Activated naive CD4-positive, alpha-beta T cell treated with anti-CD3 and anti-CD28 coated beads, Interleukin-2, amount 50 U/mL, for 16 hours (primary cell): ENCODE measurements at places on chromosomes 5 and 9.
A peak's percentile ranks its signal among the peaks of the same experiment; 100 is the strongest.

DNA sequence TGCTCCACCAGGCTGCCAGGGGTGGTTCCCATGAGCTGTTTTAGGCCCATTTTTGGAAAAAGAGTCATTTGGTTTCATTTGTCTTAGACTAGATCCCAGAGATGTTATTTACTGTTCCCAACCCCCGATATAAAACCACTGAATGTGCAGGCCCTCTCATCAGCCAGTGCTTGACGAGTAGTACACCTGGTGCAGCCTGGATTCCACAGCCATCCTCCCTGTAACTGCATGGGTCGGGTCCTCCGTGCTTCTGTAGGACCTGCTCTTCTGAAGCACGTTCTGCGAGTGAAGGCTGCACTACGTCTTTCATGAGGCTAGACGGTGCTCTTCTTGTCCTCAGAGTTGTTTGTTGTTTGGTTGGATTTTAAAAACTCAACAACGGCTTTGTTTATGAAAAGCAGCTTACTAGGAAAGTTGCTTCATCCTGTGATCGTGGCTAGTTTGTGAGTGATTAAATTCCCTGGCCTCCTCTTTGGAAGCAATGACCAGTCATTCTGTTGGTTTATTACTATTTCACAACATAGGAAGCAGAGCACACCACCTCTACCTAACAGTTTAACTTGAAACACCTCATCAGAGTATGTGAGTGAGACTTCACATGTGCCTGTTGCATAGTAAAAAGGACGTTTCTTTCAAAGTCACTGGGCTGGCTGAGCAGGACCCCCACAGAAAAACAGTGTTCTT, 135.2 kb downstream of the AOPEP start:
- DNase-seq, result no peak

DNA sequence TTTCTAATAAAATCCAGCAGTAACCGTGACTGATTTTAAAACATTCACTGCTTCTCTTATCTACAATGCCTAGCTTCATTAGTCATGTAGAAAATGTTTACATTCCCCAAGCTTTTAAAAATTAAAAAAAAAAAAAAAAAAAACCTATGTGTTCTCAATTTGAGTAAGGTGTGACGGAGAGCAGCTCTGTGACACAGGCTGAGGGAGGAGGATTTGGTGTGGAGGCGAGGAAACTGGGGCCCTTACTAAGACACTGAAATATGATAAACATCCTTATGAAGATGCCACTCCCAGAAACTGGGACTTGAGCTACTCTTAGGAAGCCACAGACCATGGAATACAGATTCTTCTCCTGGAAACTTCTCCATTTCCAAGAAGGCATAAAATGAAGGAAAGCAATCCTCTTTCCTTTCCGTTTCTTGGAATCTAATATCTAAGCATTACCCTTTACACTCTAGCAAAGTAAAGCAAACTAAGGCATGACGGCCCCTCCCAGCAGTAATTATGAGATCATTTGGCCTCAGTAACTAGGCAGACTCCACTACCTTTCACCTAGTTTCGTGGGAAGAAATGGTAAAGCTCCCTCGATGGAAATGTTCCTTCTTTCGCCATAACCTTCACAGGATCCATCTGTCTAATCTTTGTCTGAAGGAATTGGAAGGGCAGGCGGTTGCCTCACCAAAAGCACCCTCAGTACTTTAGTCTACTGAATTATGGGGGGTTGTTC, 23.5 kb downstream of the GRAMD2B start:
- DNase-seq, result peak; percentile 65

GRCh38 chr5:139402561-139403158, 1.2 kb downstream of the SPATA24 start:
- no peak for DNase-seq

DNA sequence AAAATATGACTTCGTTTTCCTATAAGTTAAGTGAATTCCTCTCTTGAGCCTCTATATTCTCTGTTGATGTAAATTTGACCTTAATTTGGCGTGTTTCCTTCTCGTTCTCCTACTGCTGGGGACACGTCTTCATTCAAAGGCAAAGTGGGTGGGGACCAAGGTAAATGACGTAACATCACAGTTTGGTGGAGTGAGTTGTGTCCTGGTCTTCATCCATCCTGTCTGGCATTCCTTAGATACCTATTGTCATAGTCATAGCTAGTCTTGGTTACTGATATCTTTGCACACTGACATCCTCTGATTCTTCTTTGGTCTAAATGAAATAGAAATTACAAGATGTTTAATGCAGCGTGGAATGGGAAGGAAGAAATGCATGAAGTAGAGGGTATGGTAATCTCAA, 108.5 kb downstream of the NNT start:
- DNase-seq, result no peak

DNA sequence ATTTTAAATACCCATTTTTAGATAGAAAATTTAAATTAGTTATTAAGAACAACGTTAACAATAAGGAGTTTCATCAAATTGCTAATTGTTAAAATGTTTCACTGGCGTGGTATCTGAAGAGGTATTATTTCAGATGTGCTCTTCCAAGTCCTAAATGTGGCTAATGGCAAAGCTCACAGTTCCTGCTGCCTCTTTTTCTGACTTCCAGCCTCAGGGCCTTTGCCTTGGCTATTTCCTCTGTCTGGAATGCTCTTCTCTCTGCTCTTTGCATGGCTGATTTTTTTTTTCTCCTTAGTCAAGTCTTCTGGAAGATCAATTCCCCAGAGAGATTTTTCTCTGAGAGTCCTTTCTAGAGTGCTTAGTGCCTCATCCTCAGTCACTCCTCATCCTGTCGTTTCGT, 9.6 kb upstream of the SSBP2 start:
- DNase-seq, result no peak

- DNase-seq, result no peak
Observed at GRCh38 chr9:25960178-25960577, 281.9 kb upstream of the TUSC1 start.

GRCh38 chr9:110452227-110452801, 114.7 kb upstream of the TXNDC8 start:
- DNase-seq, result no peak
